T-helper 1 cell (primary cell): ENCODE measurements at places on chromosomes 5 and 9.

GRCh38 chr5:41790038-41790776 is 80.0 kb downstream of the OXCT1 start:
- DNase-seq, result no peak

- DNase-seq, result no peak
These were observed 20.9 kb downstream of the FOXE1 start for GRCh38 chr9:97873882-97874281.

GRCh38 chr5:180127682-180128670 is 56.4 kb upstream of the RNF130 start:
- DNase-seq, result no peak

- DNase-seq, result no peak
These were observed 205.8 kb downstream of the TMEM38B start for GRCh38 chr9:105900123-105900522.

GRCh38 chr5:68193481-68194036 is 22.0 kb upstream of the PIK3R1 start:
- no peak for DNase-seq

- DNase-seq, result no peak
These were observed 25.6 kb upstream of the TDRD7 start for GRCh38 chr9:97386265-97386633.

GRCh38 chr5:1124205-1125029 is 12.6 kb upstream of the SLC12A7 start:
- DNase-seq, result no peak

GRCh38 chr9:70081120-70081495 is 37.5 kb downstream of the MAMDC2 start:
- no peak for DNase-seq
